ENCODE measurements at places on chromosomes 4 and X.

DNA sequence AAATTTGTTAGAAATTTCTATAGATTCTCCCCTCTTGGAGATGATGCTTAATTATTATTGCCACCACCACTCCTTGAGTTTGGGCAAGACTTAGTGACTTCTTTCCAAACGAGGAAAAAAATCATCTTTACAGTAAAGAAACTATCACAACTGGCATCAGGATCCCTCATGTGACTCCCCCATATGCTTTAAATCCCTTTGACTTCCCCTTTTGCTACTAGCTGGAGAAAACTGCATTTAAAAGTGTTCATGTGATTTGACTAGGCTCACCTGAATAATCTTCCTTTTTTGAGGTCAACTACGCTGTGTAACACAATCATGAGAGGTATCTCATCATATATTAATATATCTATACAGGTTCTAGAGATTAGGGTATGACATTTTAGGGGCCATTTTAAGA is 30.3 kb upstream of the ENOX2 start:
- DNase-seq = no peak

DNA sequence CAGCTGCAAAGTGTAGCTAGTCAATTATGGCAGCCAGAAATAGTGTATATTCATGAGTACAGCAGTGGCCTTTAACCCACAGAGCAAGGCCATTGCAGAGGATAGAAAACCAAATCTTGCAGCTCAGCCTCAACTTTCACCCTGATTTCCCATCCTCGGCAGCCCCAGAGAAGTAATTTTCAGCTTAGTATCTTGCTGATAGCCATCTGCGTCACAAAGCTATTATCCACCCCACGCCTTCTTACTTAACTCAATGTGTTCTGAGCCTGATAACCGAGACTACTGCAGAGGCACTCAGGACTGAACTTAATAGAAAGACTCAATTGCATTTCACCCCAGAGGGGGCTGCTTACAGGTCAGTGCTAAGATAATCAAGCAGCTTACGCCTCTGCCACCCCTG is 174.5 kb upstream of the MAOA start:
- DNase-seq = no peak

- no peak for DNase-seq
Measured at GRCh38 chrX:3963980-3964379, 250.5 kb upstream of the PRKX start.

DNA sequence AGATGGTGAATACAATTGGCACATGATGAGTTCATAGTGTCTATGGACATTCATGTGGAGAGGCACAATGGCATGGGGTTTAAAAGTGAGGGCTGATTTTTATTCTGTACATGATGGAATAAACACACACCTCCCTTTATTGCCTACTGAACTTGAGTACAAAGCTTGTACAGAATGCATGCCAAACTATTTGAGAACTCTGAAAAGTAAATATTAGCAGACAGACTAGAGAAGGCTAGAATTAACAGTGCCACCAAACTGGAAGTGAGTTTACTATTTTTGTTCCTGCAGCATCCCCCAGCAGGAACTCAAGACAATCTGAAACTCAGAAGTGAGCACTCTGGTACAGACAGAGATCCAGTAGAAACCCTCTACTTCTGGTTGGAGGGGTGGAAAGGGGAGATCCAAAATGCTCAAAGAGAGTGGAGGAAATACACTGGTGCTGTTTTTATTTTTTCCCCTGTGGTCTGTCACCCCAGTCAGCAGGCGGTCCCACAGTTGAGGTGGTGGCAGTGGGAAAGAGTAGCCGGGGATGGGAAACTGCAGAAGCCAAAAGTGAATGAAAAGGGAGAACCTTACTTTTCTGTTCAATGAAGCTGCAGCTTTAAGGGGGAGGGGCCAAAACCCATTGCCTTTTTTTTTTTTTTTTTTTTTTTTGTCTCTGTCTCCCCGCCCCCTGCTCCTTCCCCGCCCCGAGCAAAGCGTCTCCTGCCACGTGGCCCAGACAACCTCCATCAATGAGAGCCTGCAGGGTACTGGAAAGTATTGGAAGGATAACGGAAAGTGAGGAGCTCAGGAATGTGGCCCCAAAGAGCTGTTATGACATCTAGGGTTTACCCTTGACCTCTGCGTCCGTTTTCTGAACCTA is 20.5 kb downstream of the AKAP4 start:
- no peak for DNase-seq

DNA sequence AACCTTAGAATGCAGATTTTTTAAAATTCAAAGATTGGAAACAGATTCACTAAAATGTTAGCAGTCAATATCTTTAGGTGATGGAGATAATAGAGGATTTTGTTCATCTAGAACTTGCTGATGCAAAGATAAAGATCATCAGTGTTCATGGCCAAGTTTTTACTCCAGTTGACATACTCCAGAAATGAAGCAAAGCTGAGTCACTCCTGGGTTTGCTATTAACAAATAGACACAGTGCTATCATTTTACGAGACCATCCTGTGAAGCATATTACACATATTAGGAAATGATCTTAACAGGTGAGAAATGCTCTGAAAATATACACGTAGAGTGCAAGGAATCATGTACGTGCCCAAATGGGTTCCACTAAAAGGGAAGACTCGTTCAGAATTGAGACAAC is 170.6 kb upstream of the FAM9B start:
- no peak for DNase-seq

DNA sequence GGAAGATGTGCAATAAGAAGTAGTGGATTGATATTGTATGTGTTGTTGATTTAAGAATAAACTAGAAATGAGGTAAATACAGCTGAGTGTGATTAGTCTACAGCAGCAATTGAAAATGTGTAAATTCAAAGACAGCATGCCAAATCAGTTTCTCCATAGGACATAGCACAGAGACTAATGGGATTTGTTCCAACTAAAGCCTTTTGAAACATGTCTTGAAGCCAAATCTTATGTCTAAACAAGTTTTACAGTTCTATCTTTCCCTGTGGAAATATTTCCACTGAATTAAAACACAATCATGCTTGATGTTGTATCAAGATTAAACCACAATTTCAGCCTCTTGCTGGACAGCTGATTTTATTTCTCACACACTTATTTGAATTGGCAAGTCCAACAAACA is 497.4 kb upstream of the FAM47C start:
- DNase-seq = no peak

DNA sequence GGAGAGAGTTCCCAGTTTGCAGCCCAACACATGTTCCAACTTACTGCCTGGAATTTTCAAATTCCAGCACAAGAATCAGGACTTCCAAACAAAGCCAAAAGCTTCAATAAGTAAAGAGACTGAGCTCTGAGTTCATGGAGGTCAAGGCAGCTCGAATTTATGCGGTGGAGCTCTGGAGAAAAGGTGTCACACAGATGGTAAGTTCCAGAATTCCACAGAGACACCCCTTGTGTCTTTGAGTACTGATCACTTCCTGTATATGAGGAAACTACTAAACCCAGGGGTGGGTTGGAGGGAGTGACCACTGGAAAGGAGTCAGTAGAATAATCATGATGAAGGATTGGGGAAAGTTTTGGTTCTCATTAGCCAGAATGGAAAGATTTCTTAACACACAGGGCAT is 118.5 kb upstream of the GUCY1A1 start:
- no peak for DNase-seq

GRCh38 chr4:145011636-145012035 is 86.4 kb downstream of the ANAPC10 start:
- DNase-seq = no peak

DNA sequence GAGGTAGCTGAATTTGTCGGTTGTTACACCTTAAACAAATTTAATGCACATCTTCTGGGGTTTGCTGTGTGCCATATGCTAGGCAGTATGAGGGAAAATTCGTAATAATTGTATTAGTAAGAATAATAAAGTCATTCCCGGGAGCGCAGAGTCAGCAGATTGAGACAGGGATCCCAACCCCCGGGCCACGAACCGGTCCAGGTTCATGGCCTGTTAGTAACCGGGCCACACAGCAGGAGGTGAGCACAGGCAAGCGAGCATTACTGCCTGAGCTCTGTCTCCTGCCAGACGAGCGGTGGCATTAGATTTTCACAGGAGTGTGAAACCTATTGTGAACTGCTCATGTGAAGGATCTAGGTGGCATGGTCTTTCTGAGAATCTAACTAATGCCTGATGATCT is 114.9 kb downstream of the PCDH7 start:
- no peak for DNase-seq

GRCh38 chrX:76538860-76539259 is 111.3 kb downstream of the MAGEE1 start:
- no peak for DNase-seq

DNA sequence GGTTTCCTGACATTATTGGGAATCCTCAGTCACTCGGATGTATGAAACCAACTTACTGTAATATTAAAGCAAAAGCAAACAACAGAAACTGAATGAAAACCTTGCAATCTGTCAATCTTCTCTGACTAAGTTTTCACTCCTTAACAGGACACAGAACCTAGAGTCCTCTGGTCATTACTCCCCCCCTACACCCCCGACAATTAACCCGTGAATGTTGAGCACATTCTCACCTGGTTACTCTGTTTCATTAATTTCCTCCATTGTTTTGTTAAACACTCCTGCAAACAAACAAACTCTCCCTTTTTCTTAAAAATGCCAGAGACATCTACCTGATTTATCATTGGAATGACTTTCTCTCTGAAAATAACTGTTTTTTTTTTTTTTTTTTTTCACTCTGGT is 469.0 kb upstream of the PRKX start:
- no peak for DNase-seq

DNA sequence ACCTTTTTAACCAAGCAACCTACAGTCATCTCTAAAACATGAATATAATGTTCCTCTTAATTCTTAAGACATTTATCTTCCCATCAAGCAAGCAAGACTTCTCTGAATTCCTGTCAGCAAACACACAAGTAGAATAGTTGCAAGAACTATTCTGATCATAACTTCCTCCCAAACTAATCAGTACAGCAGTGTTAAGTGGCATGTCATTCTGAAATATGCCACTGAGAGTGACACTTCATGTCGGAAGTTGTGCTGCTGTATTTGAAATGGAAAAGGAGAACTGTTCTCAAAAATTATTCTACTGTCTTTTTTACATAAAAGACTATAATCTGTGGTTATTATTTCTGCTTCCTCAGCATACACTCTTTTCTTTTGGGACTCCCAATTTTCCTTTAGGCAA is 546.6 kb downstream of the PCDH18 start:
- no peak for DNase-seq

- DNase-seq = no peak
Measured at GRCh38 chrX:104122829-104123228, 10.5 kb downstream of the ZCCHC18 start.

DNA sequence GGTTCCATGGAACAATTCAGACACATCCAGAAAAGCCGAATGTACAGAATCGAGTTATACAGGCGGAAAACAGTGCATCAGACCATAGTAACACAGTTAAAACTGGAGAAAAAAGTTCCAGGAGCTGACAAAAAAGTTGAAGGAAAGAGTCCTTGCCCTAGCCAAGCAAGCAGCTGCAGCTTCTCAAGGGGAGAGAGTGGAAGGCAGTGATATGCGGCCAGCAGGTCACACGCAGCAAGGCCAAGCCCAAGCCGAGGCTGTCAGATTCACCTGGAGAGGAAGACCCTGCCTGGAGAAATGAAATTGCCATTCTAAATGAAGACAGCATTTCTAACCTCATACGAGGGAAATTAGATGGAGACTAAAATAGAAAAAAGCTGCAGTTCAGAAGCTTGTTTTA is 55.8 kb downstream of the RGS12 start:
- no peak for DNase-seq

DNA sequence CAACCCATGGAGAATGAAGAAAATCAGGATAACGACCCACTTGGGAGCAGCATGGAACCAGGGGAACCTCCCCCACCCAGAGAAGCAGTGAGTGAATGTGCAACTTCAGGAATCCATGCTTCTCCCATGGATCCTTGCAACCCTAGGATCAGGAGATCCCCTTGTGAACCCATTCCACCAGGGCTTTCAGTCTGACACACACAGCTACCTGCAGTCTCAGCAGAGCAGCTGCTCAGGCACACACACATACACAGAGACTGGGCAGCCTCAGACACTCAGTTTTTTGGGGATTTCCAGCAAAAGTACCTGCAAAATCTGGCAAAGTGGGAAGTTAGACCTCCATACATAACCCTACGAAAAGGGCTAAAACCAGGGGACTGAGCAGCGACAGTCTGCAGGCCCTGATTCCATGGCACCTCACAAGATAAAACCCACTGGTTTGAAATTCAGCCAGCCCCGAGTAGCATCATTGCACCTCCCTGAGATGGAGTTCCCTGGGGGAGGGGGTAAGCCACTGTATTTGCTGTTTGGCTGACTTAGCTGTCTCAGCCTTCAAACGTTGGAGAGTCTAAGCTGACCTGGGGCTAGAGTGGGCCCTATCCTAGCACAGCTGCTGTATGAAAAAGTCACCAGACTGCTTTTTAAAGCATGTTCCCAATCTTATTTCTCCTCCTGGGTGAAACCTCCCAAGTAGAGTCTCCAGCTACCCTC is 737.5 kb upstream of the NDST4 start:
- no peak for DNase-seq

- peak; percentile 88 for DNase-seq
Measured at GRCh38 chr4:86432559-86433134, 72.8 kb upstream of the MAPK10 start.

GRCh38 chr4:168388890-168389289 is 70.3 kb upstream of the DDX60 start:
- DNase-seq = no peak

GRCh38 chrX:147884958-147885357 is 26.8 kb upstream of the FMR1 start:
- DNase-seq = no peak

GRCh38 chrX:71096760-71097032 is 1.0 kb downstream of the FOXO4 start:
- DNase-seq = no peak

GRCh38 chrX:102604327-102604726 is 5.0 kb downstream of the ARMCX5 start:
- no peak for DNase-seq

DNA sequence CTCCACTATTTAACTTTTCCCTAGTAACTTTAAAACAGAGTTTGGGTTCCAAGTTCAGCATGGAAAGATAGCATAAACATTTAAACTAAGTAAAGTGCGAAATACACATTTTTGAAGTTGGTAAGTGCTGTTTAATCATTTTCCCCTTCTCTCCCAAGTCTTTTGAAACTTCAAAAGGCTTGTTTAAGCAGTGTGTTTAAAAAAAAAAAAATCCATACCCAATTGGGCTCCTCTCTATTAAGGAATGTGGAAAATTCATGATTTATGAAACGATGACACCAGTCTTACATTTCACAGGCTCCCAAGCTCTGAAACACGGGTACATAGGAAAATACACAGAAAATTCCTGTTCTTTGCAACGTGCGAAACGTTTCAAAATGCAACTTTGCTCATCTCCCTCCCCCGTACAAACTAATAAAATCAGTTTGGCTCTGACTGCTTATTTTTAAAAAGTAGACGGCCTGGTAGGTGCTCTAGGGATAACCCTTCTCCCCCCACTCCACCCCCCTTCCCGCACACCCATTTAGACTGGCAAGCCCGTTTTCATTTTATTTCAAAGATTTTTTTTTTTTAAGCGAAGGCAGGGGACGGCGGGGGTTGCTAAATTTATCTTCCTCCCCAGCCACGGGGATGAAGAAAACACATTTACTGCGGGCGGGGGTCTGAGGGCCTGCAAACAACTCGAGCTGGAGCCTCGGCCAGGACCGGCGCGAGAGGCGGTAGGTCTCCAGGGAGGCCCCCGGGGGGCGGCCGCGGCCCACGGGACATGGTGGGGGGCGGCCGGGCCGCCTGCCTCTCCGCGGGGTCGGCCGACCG is 786 bp upstream of the ZFX start:
- no peak for DNase-seq

- DNase-seq = no peak
Measured at GRCh38 chrX:9745417-9746115, 20.1 kb downstream of the GPR143 start.
